ENCODE measurements at places on chromosomes 5 and 9.
A peak's percentile ranks its signal among the peaks of the same experiment; 100 is the strongest.

DNA sequence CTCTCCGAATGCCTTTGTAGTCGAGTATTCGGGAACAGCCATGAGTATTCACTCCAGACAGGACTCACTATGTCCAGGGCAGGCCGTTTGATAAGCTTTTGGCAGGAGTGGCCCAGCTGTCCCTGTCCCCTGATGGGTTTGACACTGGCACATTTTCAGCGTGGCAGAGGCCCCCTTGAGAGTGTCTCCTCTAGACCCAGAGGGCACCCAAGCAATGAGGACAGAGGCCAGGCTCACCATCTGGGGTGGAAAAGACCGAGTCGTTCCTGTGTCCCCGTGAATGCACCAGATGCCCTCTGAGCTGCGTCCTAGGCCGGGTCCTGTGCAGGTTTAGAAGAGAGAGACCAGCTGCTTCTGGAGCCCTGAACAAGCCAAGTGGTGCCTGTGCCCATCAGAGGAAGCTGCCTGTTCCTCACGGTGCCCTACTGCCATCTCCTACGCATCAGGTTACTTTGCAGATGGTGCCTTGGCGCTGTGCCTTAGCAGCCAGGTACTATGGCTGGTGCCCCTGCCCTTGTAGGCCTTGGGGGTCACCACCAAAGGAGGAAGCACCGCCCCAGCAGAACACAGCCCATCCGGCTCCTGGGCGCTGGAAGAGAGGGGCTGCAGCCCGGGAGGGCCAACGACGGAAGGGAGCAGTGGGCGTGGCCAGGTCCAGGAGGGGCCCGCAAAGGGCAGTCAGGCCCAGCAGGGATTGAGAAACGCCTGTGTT, 42.4 kb downstream of the LRSAM1 start:
- no peak for DNase-seq

GRCh38 chr9:129609486-129610212, 11.3 kb downstream of the C9orf50 start:
- peak; percentile 25 for DNase-seq

DNA sequence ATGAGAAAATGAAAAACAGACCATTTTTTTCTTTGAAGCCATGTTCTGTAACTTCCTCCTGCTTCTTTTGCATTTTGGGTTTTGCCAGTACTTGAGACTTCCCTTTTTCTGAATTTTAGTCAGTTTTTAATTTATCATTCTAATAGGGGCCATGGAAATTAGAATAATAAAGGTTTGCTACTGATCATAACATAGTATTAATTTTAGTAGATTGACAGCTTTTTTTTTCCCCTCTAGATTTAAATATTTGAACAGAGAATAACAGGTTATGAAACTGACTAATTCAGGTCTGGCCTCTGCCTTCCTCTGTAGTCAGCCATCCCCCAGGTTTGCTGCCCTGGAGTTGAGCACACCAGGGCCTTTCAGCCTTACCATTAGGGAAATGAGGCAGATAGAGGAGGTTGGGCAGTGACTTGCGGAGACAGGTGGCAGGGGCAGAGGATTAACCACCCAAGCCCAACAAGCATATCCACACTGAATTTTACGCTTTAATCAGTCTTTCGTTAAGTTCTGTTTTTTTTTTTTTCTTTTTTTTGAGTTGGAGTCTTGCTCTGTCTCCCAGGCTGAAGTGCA, 80.1 kb upstream of the TNFAIP8 start:
- DNase-seq = peak; percentile 54

GRCh38 chr5:2173151-2173834, 290.6 kb upstream of the IRX4 start:
- no peak for DNase-seq

DNA sequence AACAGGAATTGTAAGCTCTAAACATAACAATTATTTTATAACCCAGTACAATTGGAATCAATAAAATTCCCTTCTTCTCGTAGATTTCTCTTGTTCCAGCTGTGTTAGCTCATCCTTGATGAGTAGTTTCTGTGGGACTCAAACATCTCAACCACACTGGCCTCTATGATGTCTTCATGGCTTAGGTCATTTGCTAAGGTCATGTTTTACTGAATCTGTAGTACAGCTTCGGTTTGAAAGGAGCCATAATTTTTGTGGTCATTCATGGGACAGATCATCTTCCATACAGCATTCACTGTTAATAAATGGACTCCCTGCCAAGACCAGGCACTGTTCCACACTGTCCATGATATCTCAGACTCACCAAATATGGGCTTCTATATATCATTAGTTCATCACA, 369.0 kb upstream of the RFX3 start:
- no peak for DNase-seq

GRCh38 chr5:176337913-176338312, 23.7 kb downstream of the KIAA1191 start:
- no peak for DNase-seq

Data from stimulated activated CD4-positive, alpha-beta T cell treated with anti-CD3 and anti-CD28 coated beads, Interleukin-1b, Interleukin-23, amount 100 ng/mL, for 48 hours (primary cell).